ENCODE measurements at places on chromosomes 3 and 15.

DNA sequence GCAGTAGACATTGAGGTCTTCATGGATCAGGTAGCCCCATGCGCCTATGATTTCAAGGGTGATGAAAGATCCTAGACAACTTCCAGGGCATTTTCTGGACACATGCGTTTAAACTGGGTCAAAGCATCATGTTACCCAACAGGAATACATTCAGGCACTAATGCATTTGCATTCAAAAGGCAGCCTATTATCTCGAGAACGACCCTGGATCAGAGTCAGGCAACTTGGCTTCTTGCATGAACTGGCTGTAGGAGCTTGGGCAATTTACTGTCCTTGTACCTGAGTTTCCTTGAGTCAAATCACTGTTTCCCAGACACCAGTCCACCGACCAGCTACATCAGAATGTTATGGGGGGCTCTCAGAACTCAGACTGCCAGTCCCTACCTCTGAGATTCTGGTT, 51.5 kb upstream of the CHST2 start:
- DNase-seq = no peak

DNA sequence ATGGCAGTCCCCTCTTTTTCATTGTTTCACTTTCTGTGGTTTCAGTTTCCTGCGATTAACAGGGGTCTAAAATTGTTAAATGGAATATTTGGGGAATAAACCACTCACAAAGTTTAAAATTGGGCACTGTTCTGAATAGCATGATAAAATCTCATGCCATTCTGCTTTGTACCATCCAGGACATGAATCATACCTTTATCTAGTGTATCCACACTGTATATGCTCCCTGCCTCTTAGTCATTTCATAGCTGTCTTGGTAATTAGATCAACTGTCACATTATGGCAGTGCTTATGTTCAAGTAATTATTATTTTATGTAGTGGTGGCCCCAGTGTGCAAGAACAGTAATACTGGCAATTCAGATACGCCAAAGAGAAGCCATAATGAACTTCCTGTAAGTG, 734.5 kb downstream of the ZPLD1 start:
- no peak for DNase-seq

- DNase-seq = no peak
Measured at GRCh38 chr3:157529751-157530150, 26.5 kb upstream of the VEPH1 start.

DNA sequence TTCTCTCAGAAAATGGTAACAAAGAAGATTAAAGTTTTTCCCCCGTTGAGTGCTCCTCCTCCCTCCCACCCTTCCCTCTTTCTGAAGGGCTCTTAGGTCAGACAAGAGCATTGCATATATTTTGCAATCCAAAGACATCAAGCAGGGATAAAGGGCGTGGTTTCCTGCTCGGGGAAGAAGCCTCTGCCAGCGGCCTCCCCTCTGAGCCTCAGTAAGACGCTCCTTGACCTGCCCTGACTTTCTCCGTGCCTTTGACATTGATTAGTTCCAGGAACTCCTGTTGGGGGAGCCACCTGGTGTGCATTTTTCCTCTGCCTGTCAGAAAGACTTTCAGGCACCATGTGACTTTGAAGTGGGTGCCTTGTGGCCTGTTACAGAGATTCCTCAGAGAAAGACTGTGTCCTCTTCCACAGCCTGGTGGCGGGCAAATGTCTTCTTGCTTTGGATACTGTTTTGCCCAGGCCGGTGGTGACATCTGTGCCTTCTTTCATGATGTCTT, 87.2 kb upstream of the TBL1XR1 start:
- peak; percentile 40 for DNase-seq

GRCh38 chr3:159178209-159178897, 376.5 kb downstream of the MFSD1 start:
- no peak for DNase-seq

DNA sequence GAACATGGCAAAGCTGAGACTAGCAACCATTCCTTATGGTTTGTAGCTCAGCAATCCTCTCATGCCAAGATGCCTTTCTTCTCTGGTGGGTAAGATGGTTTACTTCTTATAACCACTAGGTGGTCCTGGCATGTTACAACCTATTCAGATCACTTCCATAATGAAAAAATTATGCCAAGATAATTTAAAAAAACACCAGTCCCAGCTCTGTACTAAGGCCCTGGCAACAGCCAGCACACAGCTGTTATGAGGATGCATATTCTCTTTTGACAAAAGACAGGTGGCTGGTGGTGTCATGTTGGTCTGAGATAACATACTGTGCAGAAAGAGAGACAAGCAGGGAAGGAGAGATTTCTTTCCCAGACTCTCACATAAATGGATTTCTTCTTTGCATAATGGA, 65.7 kb upstream of the FRMD4B start:
- no peak for DNase-seq

- DNase-seq = no peak
Measured at GRCh38 chr15:69951898-69952555, 145.7 kb downstream of the TLE3 start.

DNA sequence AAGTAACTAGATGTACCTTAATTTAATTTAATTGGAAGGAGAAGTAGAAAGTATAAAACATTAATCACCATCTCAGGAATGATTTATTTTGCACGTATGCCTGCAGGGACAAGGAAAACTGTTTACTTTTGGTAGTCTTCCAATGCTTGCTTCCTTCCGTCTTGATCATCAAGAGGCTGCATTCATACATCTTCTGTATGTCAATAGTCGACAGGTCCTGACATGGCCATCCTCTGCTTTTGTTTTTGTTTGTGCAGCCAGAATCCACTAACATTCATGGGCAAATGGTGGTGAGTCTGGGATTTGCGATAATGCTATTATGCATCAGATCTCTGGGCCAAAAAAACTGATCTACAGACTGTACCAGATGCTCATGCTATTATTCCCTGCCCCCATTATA, 56.6 kb upstream of the ZPLD1 start:
- DNase-seq = no peak

- no peak for DNase-seq
Measured at GRCh38 chr3:16583551-16583950, 21.7 kb downstream of the DAZL start.

DNA sequence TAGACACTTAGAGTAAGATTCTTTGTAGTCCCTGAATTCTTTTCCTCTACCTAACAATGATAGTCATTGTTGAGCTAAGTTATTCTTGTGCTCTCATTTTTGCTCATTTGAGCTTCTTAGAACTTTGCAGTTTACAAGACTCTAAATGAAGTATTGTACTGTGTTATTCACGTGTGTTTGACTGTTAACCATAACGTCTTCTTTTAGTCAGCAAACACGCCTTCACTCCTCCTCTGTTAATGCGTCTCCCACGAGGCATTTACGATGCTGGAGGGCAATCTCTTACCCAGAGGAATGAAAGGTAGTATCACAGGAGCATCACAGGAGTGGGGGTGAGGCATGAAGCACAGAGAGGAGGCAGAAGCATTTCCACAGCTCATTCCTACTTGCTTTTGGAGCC, 14.8 kb upstream of the P2RY14 start:
- DNase-seq = no peak

- no peak for DNase-seq
Measured at GRCh38 chr3:167864552-167864874, 129.0 kb downstream of the SERPINI1 start.

DNA sequence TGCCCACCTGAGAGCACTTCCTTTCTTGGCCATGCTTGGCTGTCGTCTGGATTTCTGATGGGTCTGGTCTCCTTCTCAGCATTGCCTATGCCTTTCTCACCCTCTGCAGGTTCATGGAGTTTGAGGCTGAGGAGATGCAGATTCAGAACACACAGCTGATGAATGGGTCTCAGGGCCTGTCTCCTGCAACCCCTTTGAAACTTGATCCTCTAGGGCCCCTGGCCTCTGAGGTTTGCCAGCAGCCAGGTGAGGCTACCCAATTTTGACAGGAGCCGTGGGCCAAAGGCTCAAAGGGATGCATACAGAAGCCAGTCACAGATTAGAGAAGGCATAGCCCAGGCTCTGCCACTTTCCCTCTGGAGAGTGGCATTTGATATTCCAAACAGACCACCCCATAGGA, 10.5 kb downstream of the NUTM1 start:
- DNase-seq = no peak

- DNase-seq = peak; percentile 54
Measured at GRCh38 chr3:42961633-42962032, 17.5 kb upstream of the GASK1A start.

- peak; percentile 7 for DNase-seq
Measured at GRCh38 chr3:133578548-133579191, 5.2 kb downstream of the CDV3 start.

DNA sequence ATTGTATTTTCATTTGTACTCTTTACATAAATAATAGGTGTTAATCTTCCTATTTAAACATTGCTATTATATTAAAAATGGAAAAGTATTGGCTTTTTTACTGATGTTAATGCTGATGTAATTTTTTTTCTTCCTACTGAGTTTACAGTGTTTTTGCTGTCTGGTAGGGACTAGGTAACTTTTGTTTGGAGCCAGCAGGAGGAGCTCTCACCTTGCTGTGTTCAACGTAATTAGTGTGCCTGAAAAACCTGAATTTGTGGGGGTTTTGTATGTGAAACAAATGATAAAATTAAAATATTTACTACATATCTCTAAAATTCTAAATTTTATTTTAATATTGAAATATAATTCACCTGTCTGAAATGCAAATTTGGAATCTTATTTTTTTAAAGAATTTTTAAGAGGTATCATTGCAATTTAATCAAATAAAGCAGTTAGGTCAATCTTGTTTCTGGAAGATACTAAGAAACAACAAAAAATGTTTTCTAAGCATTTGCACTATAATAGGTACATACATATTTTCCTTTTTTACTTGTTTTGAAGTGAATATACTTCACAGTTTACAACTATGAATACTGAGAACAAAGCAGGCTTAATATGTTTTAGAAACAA, 48.8 kb downstream of the EPHA6 start:
- no peak for DNase-seq

DNA sequence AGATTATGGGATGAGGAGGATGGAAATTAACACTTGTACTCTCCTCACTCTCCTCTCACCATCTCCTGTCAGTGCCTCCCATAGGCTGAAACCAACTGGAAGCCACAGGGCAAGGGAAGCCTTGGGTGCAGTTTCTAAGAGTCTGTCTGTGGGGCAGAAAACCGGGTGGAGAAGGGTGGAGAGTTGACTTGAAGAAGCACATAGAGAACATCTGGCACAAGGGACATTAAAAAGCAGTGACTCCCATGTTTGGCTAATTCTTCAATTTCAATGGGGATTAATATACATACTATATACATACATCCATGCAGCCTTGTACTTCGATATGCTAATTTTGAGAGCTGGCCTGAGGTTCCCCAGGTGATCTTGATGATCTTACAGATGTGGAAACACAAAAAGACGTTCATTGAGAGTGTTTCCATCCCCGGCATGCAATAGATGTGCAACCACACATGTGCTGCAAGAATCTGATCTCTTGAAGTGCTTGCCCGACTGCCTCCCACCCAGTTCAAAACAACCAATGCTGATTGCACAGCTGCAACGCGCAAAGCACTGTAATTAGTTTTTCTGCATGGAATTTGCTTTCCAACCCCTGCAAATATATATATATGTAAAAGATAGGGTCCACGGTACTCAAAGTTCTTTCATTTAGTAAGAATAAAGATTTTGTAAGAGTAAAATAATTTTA, 121.9 kb upstream of the TMC3 start:
- DNase-seq = no peak

DNA sequence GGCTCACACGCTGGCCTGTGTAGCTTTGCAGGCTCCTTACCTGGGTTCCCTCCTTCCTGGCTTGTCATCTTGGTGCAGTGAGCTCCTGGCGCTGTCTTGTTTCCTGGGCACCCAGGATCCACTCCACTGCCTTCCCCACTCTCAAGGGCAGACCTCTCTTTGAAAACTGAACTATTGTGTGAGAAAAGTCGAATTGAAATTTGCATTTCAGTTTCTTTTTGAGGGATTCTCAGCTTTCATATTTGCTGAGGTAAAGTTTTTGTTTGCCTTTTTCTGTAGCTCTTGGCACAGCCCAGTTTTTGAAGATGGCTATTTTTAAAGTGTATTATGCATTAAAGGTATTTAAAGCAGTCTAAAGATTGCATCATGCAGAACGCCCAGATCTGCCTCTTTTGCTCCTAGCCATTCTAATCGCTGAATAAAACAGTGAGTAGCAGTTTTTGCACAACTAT, 70.1 kb downstream of the CCK start:
- no peak for DNase-seq

GRCh38 chr15:78363381-78363734, 23.2 kb downstream of the CRABP1 start:
- DNase-seq = no peak

All from CD4-positive, alpha-beta T cell treated with Interleukin-17A for 4 hours (primary cell).